ENCODE measurements at places on chromosomes 2 and 18.

- DNase-seq = no peak
Measured at GRCh38 chr2:186713691-186714090, 19.8 kb downstream of the FAM171B start.

- no peak for DNase-seq
Measured at GRCh38 chr2:164597983-164598382, 23.3 kb downstream of the GRB14 start.

DNA sequence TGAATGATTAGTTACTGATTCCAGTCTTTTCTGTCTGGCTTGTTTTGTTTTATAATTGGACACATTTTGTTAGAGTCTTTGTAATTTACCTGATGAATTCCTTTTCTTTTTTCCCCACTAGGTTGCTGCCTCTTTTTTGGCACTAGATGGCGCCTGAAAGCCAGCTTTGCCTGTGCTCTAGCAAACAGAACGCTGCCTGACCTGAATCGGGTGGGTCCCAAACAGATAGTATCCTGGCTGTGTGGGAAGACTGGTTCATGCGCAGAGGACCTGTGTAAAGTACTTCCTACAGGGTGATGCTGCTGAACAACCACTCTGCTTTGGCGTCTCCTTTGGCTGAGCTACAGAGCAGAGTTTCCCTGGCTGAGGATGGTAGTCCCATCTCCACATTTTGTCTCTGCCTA, 288.2 kb downstream of the IKZF2 start:
- DNase-seq = no peak

- peak; percentile 8 for DNase-seq
Measured at GRCh38 chr2:209719034-209719433, 52.6 kb upstream of the UNC80 start.

DNA sequence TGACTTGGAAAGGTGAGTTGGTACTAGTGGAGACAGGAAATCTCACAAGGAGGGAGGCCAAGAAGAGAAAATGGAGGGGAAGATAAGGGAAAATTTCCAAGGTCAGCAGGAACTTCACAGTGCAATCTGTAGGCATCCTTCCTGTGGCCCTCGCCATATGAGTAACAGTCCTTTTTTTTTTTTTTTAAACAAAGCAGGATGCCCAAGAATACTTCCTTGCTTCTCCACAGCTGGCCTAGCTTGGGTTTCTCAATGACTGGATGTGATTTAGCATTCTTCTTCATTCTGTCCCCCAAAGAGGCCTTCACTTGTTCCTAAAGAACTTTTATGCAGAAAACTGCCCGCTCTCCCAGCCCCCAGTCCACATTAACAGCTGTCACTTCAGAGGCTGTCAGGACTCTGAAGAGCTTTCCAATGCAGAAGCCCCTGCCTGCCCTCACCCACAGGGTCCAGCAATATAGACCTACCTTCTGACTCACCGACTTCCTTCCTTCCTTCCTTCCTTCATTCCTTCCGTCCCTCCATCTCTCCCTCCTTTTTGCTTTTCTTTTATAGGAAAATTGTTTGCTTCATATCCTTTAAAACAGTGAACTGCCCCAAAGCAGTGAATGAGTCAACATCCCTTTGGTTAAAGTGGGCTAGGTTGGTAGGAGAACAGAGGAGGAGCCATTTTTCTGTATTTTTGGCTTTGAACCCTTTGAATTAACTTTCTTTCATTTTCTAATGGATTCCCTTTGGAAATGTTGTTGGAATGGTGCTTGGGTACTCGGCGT, 172.0 kb downstream of the MGAT5 start:
- DNase-seq = no peak

DNA sequence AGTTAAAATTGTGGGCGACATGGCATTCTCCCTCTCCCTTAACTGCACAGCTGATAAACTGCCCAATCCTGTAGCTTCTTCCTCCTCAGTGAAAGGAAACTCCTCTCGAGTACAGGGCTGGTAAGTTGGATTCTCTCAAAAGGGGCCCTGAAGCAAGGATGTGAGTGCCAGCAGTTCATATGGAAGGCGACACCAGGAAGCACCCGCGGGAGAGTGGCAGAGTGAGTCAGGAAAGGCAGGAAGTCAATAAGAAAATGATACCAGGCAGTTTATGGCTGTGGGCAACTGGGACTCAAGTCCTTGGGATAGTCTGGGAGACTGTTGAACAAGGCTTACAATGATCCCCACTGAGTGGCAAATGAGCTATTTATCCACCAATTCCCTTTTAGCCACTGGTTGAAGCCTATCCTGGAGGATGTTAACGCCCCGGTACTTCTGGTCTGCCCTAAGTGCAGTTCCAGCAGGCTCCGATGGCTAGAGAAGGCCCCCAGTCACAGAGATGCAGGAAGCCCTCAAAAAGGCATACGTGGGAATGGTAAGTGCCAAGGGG, 34.8 kb downstream of the ABHD3 start:
- DNase-seq = no peak

- DNase-seq = no peak
Measured at GRCh38 chr2:190110699-190111098, 48.2 kb upstream of the MSTN start.

DNA sequence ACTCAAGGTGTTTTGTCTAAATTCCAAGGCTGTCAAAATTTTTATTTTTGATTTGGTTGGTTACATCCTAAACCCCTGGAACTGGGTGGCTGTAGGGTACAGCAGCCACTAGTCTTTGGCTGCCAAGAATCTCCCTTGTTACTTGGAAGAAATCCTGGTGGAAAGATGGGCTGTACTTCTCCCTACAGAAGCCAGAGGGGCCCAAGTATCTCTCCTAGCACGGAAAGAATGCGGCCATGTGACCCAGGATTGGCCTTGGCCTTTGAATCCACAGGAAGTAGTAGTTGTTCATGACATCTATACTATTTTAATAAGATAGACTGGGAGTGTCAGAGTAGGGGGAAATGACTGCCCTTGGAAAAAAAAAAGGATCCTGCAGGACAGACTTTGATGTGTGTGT, 54.4 kb upstream of the MYO3B start:
- DNase-seq = no peak

GRCh38 chr18:28128659-28128980, 48.3 kb downstream of the CDH2 start:
- no peak for DNase-seq

- no peak for DNase-seq
Measured at GRCh38 chr2:237361194-237362004, 52.6 kb downstream of the COL6A3 start.

- no peak for DNase-seq
Measured at GRCh38 chr18:50447952-50448351, 73.1 kb downstream of the SKA1 start.

DNA sequence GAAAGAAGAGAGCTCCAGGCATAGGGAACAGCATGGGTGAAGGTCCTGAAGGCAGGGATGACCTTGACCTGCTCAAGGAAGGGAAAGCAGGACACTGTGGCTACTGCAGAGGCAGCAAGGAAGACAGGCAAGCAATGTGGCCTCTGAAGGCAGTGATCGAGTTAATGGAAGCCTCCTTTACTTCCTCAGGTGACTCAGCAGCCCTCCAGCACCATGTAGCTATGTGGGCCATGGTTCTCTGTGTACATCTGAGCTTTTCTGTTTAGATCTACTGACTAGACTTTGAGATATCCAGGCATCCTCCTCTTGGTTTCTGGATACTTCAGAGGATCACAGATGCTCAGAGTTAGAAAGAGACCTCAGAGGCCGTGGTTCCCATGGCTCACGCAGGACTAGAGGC, 107.3 kb upstream of the PID1 start:
- no peak for DNase-seq

GRCh38 chr2:26778507-26778906, 7.3 kb upstream of the CENPA start:
- DNase-seq = no peak

DNA sequence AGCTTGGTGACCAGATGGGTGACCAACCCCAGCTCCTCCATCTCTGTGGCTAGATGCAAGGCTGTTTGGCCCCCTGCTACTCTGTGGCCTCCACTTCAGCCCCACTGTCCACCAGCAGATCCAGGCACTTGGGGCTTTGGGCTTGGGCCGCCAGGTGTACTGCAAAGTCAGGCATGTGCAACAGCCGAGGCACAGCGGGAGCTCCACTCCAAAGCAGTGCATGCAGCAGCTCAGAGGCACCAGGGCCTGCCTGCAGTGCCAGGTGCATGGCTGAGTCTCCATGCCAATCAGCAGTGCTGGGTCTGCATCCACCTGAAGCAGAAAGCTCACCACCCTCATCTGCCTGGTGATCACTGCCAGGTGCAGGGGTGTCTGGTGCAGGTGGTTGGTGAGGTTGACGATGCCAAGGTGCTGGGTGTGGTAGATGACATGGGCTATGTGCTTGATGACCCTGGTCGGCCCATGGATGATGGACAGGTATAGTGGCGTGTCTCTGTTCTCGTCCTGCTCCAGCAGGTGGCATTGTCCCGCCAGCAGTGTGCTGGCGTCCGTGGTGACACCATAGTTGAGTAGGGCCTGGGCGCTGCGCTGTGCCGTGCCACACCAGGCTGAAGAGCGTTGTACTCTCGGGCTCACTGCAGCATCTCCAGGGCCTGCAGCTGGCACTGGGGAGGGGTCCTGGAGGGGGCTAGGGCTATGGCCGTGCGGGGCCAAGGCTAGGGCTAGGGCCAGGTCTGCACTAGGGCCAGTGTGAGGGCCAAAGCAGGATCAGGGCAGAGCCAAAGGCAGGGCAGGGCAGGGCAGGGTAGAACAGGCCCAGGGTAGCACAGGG, 1.0 kb upstream of the ANKRD62 start:
- DNase-seq = no peak

- peak; percentile 24 for DNase-seq
Measured at GRCh38 chr18:61765097-61765496, 127.7 kb downstream of the RNF152 start.

DNA sequence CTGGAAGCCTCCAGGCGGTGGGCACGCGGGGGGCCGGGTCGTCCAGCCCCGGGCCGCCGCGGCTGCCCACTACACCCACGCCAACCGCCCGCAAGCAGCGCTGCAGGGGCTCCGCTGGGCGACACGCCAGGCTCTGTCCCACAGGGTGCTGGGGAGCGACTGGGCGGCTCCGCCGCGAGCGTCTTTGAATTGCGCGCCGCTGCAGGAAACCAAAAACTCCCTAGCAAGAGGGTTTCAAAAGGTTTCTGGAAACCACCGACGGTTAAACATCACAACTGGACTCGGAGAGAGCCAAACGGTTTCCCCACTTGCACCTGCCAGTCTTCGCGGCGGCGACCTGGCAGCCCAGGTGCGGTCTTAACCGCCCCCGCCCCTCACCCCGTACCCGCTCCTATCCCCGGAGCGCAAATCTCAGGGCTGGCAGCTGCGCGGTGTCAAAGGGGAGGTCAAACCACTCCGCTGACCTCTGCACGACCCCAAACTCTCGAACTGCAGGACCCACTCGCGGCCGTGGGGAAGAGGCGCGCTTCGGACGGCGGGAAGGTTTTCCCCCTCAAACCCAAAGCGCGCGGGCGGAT, 1.0 kb downstream of the CXCR4 start:
- DNase-seq = no peak

- no peak for DNase-seq
Measured at GRCh38 chr2:154707994-154708575, 9.6 kb downstream of the KCNJ3 start.

- no peak for DNase-seq
Measured at GRCh38 chr2:88212251-88212790, 42.2 kb downstream of the THNSL2 start.

- no peak for DNase-seq
Measured at GRCh38 chr2:201171259-201171814, 11.6 kb upstream of the CASP10 start.

GRCh38 chr18:42906761-42907160, 208.7 kb downstream of the RIT2 start:
- DNase-seq = no peak

- no peak for DNase-seq
Measured at GRCh38 chr2:145059914-145060313, 540.0 kb upstream of the ZEB2 start.

GRCh38 chr2:60053791-60054190, 499.7 kb downstream of the BCL11A start:
- DNase-seq = no peak

- peak; percentile 86 for DNase-seq
Measured at GRCh38 chr18:3604498-3605408, 154.8 kb downstream of the TGIF1 start.

GRCh38 chr2:204313256-204313655, 232.0 kb upstream of the PARD3B start:
- DNase-seq = no peak

DNA sequence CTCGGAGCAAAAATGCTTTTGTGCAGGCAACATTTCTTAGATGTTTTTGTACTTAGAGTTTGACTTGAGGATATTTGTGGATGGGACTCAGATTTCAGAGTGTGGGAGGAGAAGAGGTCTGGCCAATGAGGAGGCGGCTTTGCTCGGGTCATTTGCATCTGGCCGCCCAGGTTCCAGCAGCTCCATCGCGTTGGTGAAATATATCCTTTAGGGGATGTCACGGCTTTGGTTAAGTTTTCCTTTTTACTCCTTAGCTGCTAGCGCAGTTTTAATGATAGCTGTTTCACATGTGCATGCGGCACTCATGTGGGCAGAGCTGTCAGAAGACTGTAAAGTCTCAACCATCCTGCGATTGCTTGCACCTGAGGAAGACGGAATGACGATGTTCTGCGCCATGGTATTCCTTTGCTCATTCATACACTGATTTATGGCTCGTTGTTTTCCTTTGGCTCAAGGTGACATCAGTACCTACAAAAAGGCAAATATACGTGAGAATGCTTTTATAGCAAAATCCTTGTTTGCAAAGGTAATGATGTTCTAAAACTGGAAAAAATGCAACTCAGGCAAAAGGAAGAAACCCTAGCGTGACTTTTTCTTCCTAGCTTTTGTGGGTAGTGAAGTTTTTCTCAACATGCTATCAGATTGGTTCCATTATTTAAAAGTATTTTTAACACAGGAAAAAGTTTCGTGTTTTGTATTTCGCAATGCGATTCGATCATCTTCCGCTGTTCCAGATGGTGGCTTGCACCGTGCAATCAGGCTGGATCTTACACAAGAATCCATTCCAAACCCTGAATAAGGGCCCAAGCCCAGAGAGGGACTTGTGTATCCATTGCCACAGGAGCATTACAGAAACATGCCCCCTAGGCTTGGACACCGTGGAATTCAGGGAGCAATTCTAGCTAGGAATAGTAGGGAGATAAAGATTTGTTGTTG, 70.5 kb upstream of the ZNF516 start:
- DNase-seq = peak; percentile 79

DNA sequence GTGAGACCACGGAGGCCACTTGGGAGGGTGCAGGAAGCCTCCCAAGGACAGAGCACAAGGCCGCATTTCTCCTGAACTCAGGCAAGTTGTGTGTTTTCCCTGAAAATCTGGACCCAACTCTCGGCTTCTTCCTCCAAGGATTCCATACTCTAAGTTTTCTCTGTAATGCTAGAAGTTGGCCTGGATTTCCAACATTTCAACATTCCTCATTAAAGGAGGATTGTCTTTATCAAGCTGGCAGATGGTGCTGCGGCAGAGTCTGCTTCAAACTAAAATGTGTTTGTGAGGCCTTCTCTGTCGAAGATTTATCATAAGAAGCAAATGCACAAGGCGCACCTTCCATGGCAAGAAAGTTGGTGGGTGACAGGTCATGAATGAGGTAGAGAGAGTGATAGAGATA, 94.4 kb upstream of the SATB2 start:
- no peak for DNase-seq

- no peak for DNase-seq
Measured at GRCh38 chr2:172680436-172681068, 55.1 kb upstream of the RAPGEF4 start.

Data from HS-5 (cell line).